Left ventricle myocardium inferior (tissue), 1 donor: ENCODE measurements at places on chromosomes 4 and X. TPM values are rescaled to one million over a fixed set of nuclear protein-coding genes. Genes with fewer than 3 reads are reported as not detected.

- no peak for DNase-seq
Measured at GRCh38 chr4:141306331-141306730, 85.6 kb downstream of the ZNF330 start.

PPP1R2C gene
- total RNA-seq: not detected

RGN gene
- total RNA-seq: 18.8 TPM

TCP11X2 gene
- total RNA-seq: not detected

NAT8L gene
- 0.52 TPM for total RNA-seq

GRCh38 chrX:150696331-150696730, 3.1 kb downstream of the MTMR1 start:
- DNase-seq: no peak

- DNase-seq: peak; percentile 85
Measured at GRCh38 chr4:7630568-7631287, 196.0 kb upstream of the PSAPL1 start.

- DNase-seq: no peak
Measured at GRCh38 chr4:99848591-99849001, 32.0 kb downstream of the DAPP1 start.

DNA sequence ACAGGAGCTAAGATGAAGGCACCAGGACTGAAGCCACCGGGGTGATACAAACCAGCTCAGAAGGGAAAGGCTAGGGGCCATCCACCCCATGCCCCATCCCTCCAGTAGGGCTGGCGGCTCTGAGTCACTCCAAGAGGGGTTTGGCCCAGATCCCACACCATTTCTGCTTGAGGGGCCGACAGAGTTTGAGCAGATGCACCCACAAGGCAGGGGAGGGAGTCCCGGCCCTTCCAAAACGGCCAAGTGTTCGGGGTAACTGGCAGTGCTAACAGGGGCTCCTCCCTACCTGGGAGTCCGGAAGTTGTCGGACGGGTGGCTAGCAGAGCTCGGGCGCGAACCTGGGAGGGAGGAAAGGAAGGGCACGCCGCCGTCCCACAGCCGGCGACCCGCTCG, 412 bp downstream of the SLC10A3 start:
- DNase-seq: no peak

- no peak for DNase-seq
Measured at GRCh38 chr4:104519588-104519987, 24.9 kb upstream of the CXXC4 start.

DNA sequence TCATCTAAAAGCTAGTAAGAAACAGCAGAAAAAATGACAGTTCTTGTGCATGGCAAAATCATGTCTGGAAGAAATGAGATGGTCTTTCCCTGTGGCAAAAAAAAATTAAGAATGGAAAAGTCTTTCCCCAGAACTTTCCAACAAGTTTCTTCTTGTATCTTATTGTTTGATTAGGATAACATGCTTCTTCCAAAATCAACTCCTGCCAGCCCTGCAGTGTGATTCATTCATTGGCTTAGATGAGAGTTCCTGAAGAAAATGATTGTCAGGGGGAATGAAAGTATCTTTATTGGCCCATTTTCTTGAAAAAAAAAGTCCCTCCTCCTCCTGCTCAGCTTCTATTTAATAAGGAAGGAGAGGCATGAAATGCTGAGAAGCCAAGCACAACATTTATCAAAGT, 407.7 kb downstream of the ARAP2 start:
- DNase-seq: no peak

OCIAD1 gene
- total RNA-seq: 129 TPM

EXOC1L gene
- total RNA-seq: not detected

GRCh38 chr4:15005474-15006115, 3.3 kb downstream of the CPEB2 start:
- no peak for DNase-seq

DNA sequence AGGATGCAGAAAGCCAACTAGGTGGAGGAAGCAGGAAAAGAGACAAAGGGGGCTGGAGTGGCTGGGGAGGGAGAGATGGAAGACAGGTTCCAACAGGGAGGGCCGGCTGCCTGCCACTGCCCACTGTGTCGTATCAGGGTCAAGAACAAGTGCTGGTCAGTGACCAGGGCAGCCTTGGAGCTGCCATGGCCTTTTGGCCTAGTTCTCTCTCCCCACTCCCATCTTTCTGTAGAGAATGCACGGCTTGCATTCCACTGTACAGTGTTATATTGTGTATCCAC, 11.9 kb downstream of the L1CAM start:
- DNase-seq: no peak

- no peak for DNase-seq
Measured at GRCh38 chrX:66408507-66408906, 230.4 kb downstream of the EDA2R start.

GRCh38 chr4:55730280-55730931, 89.2 kb upstream of the EXOC1L start:
- DNase-seq: no peak

GRCh38 chr4:89284828-89285227, 22.8 kb downstream of the GPRIN3 start:
- no peak for DNase-seq

FAM9C gene
- not detected for total RNA-seq

GRCh38 chrX:64456828-64457227, 61.6 kb upstream of the MTMR8 start:
- no peak for DNase-seq

DNA sequence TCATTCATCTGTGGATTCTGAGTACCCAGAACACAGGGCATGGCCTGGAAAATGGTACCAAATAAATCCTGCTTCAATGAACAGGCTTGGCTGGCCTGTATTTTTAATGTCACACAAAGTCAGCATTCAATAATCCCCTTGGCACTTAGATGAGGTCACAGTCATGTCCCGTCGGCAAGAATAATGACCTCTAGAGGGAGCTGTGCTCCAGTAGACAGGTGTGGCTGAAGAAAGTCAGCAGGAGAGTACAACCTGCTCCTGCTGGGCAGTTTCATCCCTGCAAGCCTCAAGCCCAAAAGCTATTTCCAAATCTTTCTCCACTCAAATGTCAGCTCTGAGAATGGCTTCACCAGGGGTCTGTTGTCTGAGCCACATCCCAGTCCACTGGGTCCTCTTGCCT, 404.0 kb upstream of the F9 start:
- no peak for DNase-seq

- no peak for DNase-seq
Measured at GRCh38 chrX:8272821-8273220, 101.8 kb upstream of the VCX2 start.

GRCh38 chrX:135009838-135010237, 12.5 kb downstream of the RTL8B start:
- no peak for DNase-seq

- DNase-seq: no peak
Measured at GRCh38 chr4:122334828-122335227, 44.0 kb upstream of the ADAD1 start.

DNA sequence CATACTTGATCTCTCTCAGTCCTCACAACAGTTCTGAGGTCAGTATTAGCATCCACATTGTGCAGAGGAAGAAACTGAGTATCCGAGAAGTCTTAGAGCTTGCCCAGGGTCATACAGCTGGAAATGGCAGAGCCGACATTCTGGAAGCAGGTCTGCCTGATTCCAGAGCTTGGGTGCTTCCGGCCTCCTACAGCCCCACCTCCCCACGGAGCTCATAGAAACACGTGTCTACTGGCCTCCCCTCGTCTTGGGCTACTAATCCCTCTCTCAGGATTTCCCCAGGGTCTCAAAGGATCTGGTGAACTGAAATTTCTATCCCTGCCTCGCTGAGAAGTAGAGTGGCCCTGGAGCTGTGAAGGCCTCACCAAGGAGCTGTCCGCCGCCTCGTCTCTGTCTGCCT, 12.0 kb upstream of the KDM5C start:
- DNase-seq: no peak

DNA sequence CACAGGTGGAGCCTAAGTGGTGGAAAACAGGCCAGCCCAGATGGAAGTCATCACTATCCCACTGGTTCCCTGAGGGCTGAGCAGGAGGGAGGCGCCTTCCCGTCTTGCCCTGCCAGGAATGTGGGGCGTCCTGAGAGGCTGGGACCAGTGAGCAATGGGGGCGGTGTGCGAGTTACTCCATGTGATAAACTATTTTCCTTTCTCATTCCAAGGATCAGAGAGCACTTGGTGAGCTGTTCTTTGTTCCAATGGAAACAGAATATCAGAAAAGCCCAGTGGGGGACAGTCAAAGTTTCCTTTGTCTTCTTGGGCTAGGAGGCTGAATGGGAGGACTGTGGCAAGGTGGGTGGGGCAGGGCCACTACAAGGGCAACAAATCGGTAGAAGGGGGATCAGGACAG, 86.2 kb downstream of the NHSL2 start:
- DNase-seq: peak; percentile 44

GRCh38 chr4:166501941-166502382, 628.9 kb downstream of the TLL1 start:
- no peak for DNase-seq

- DNase-seq: no peak
Measured at GRCh38 chr4:43341741-43342140, 449.2 kb downstream of the GRXCR1 start.

POU4F2 gene
- total RNA-seq: not detected

MSX1 gene
- total RNA-seq: 3.4 TPM

- peak; percentile 42 for DNase-seq
Measured at GRCh38 chr4:185396724-185397385, at the start of gene ANKRD37. ANKRD37 (plus strand) TSS chr4:185396841; CDS start chr4:185396924, 83 bp downstream.
